ENCODE measurements at places on chromosomes 7 and 10.

DNA sequence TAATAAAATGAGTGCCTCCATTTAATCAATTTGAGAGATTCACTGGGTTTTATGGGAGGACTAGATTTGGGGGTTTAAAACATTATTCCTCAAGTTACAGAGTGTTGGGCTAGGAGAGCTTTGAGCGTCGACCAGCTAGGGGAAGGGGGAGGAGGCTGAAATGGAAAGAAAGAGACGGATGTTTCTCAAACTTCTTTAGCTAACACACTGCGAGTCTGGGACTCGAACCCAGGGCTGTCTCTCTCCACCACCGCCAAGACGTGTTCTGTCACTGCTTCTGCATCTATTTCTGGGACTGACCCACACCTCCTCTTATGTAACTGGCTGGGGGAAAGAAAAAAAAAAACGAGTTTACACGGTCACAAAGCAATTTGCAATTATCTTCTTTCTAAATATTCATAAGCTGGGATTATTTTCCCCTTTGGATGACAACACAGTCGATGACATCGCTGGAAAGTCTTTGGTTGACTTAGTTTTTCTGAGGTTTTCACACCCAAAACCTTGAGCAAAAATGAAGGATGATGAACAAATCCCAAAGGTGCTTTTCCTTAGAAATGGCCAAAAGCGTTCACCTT lies 27.2 kb downstream of the CHST15 start:
- no peak for DNase-seq

DNA sequence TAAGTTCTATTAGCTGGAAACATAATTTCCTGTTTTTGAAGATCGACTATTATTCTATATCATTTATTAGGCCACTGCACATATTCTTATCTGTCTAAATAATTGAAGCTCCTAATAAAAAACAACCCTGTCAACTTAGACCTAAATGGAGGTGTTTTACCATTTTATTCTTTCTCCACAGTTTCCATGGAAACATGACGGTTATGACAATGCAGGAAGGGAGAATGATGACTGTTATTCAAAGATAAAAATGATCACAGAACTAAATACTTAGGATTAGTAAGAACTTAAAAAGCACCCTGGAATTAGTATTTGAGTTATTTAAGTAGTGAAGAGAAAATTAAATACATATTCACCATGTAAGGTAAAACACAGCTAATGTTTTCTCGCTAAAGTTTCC lies 119.9 kb upstream of the DKK1 start:
- no peak for DNase-seq

DNA sequence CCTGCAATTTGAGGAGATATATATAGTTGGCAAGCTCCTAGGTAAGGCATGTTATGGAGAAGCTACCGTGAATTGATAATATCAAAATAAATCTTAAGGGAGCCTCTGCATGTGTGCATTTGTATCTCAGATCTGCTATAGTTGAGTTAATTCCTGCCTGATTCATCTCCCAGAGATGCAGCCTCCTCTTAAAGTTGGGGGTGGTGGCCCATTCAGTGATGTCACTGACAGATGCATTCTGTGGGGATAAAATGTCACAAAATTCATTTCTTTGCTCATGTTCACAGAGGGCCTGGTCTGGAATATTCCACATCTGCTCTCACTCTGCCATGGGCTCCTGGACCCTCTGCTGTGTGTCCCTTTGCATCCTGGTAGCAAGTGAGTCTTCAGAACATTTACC lies 185.8 kb upstream of the PRSS1 start:
- no peak for DNase-seq

DNA sequence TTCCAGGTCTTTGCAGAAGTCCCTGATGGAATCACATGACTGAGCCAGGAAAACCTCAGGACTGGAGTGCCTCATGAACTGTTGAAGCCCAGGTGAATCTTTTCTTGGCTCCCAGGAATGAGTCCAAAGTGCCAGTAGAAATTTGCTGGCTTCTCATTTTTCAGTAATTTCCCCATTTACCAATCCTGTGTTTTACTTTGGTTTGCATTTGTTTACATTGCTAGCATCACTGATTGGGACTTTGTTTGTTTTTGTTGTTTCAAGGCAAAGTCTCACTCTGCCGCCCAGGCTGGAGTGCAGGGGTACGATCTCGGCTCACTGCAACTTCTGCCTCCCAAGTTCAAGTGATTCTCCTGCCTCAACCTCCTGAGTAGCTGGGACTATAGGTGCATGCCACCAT lies 1.6 kb upstream of the ZNF12 start:
- no peak for DNase-seq

- DNase-seq, result no peak
These were observed 643.8 kb downstream of the SORCS1 start for GRCh38 chr10:106520698-106521097.

GRCh38 chr10:127450644-127451043 lies 98.5 kb upstream of the NPS start:
- DNase-seq, result no peak

GRCh38 chr7:29063872-29064271 lies 82.5 kb downstream of the CPVL start:
- no peak for DNase-seq

GRCh38 chr10:113479346-113480080 lies 73.3 kb upstream of the HABP2 start:
- DNase-seq, result no peak

GRCh38 chr7:26648554-26648953 lies 215.8 kb downstream of the SKAP2 start:
- no peak for DNase-seq

DNA sequence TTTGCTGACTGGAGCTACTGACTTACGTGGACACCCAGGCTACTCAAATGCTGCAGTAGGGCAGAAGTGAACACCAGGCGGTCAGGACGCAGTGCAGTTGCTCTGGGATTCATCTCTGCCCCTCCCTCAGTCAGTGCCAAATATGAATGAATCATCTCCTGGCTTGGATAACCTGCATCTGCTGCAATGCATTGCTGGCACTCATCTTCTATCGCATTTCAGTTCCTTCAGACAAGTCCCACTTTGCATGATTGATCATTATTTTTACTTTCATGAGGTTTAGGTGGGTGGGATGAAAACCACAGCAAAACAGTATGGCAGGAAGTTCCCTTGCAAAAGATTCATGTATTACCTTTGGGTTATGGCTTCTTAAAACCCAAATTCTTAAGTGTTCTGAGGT lies 224.6 kb upstream of the NRP1 start:
- no peak for DNase-seq

GRCh38 chr10:89954787-89955566 lies 253.6 kb downstream of the KIF20B start:
- no peak for DNase-seq

GRCh38 chr7:113819474-113819873 lies 99.3 kb downstream of the PPP1R3A start:
- no peak for DNase-seq

- DNase-seq, result no peak
These were observed 68.9 kb upstream of the INPP5A start for GRCh38 chr10:132468651-132469050.

DNA sequence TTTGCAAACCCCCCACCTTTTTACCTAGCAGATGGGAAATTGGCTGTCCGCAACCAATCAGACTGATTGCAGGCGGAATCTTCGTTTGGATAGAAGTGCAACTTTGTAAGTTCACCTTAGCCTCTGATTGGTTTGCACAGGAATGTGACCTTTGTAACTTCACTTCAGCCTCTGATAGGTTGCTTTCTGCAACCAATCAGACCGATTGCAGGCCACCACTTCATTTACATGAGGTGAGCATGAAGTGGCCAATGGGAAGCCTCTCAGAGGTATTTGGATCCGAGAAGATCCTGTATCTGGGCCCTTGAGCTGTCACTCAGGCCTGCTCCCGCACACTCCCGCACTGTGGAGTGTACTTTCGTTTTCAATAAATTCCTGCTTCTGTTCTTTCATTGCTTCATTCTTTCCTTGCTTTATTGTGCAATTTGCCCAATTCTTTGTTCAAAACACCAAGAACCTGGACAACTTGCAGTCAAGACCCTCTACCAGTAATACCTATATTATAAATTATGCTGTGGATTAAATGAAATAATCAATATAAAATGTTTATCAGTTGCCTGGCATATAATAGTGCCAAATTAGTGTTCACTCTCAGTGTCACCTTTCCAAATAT lies 491.4 kb downstream of the PLXNA4 start:
- no peak for DNase-seq

GRCh38 chr10:68869623-68870022 lies 31.5 kb upstream of the DDX50 start:
- no peak for DNase-seq

GRCh38 chr10:113986316-113986715 lies 57.4 kb upstream of the ADRB1 start:
- DNase-seq, result no peak

- DNase-seq, result no peak
These were observed 224.2 kb upstream of the NPY start for GRCh38 chr7:24059775-24060174.

- no peak for DNase-seq
These were observed 39.0 kb downstream of the CABCOCO1 start for GRCh38 chr10:61701706-61702105.

- DNase-seq, result no peak
These were observed 18.1 kb downstream of the CDC123 start for GRCh38 chr10:12214093-12214492.

- no peak for DNase-seq
These were observed 17.4 kb downstream of the PDE6C start for GRCh38 chr10:93629647-93630305.

DNA sequence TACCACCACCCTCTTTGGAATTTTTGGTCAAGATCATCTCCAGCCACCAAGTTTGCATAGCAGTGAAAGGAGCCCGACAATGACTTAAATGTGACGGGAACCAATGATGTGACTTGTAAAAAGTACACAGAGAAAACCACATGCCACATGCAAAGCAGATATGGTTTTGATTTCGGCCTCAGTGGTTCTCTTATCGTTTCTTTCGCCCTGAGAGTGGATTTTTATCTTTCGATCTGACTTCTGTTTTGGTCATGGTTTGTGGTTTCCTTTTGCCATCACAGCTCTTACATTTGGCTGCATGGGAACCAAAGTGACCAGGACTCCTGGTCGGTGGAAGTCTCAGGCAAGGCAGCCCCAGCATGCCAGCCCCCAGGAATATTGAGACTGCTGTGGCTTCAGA lies 31.5 kb downstream of the TCF7L2 start:
- DNase-seq, result no peak

GRCh38 chr7:68407460-68407859 lies 1190.8 kb upstream of the AUTS2 start:
- DNase-seq, result no peak

- DNase-seq, result no peak
These were observed 692.5 kb downstream of the INHBA start for GRCh38 chr7:41010418-41010817.

Data from activated effector memory CD4-positive, alpha-beta T cell treated with anti-CD3 and anti-CD28 coated beads, Interleukin-2, amount 50 U/mL, for 16 hours (primary cell).